C1 segment of cervical spinal cord (tissue), 14 donors: ENCODE measurements at places on chromosomes 3 and 15.

- no peak for DNase-seq
Measured at GRCh38 chr3:111963424-111963823, 15.4 kb upstream of the ABHD10 start.

- DNase-seq = no peak
Measured at GRCh38 chr3:150293401-150294001, 114.6 kb upstream of the TSC22D2 start.

GRCh38 chr3:11300970-11301369 lies 28.8 kb downstream of the ATG7 start:
- no peak for DNase-seq

GRCh38 chr3:78872195-78872594 lies 895.6 kb downstream of the ROBO1 start:
- DNase-seq = no peak

GRCh38 chr3:69893274-69893673 lies 106.3 kb upstream of the SAMMSON start:
- DNase-seq = no peak
